ENCODE measurements at places on chromosomes 12 and 14. TPM values are rescaled to one million over a fixed set of nuclear protein-coding genes. Genes with fewer than 3 reads are reported as not detected.

The SERPINA9 gene
- not detected for total RNA-seq

The KCNA5 gene
- total RNA-seq = not detected

The WNT5B gene
- 0.44 TPM for total RNA-seq

The RIMKLB gene
- 34.4 TPM for total RNA-seq

The C1S gene
- total RNA-seq = 11.5 TPM

The TMEM119 gene
- total RNA-seq = not detected

The EFS gene
- not detected for total RNA-seq

The ASIC1 gene
- 1.3 TPM for total RNA-seq

The MMP19 gene
- total RNA-seq = 3.3 TPM

The PPFIA2 gene
- total RNA-seq = 2.2 TPM

The RAD9B gene
- 1.0 TPM for total RNA-seq

The NDRG2 gene
- 0.81 TPM for total RNA-seq

The SPIC gene
- total RNA-seq = not detected

The ALDH2 gene
- not detected for total RNA-seq

The HOXC12 gene
- total RNA-seq = not detected

The IKZF4 gene
- total RNA-seq = 3.4 TPM

The PCED1B gene
- 5.1 TPM for total RNA-seq

- peak overlapping the region; percentile 40 for H3K4me3 ChIP-seq
- DNase-seq = peak; percentile 69
- H3K36me3 ChIP-seq = no peaks in the 10 kb centered on the region
Observed at GRCh38 chr12:49503674-49504180, 35.1 kb upstream of the KCNH3 start.

- H3K27me3 ChIP-seq = no peaks in the 10 kb centered on the region
- H3K27ac ChIP-seq = no peak overlapping the region
- H3K36me3 ChIP-seq = no peaks in the 10 kb centered on the region
- no peak overlapping the region for H3K4me3 ChIP-seq
Observed at GRCh38 chr12:28145216-28145615, 45.0 kb upstream of the CCDC91 start.

DNA sequence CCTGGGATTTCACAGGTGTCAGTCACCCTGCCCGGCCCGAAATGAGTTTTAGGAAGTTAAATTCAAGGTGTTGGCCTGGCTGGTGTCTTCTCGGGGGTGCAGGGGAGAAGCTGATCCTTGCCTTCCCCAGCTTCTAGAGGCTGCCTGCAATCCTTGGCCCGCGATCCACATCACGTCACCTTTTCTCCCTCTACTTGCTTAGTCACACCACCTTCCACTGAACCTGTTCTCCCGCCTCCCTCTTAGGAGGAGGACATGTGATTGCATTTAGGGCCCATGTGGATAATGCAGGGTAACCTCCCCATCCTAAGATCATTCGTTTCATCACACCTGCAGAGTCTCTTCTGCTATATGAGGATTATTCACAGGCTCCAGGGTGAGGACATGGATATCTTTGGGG is 25.4 kb upstream of the ATXN2 start:
- H3K4me3 ChIP-seq = no peak overlapping the region
- H3K27me3 ChIP-seq = no peaks in the 10 kb centered on the region
- peak; percentile 65 for DNase-seq
- peaks cover 5% of the 10 kb centered on the region for H3K4me1 ChIP-seq
- H3K27ac ChIP-seq = no peak overlapping the region

- no peaks in the 10 kb centered on the region for H3K36me3 ChIP-seq
- no peak for DNase-seq
- H3K27ac ChIP-seq = no peak overlapping the region
- peaks cover 39% of the 10 kb centered on the region for H3K4me1 ChIP-seq
- no peak overlapping the region for H3K4me3 ChIP-seq
- H3K27me3 ChIP-seq = no peaks in the 10 kb centered on the region
Observed at GRCh38 chr12:124772289-124773170, 91.1 kb downstream of the SCARB1 start.

GRCh38 chr12:14991069-14991468 is 18.2 kb downstream of the PDE6H start:
- no peaks in the 10 kb centered on the region for H3K36me3 ChIP-seq
- no peak overlapping the region for H3K27ac ChIP-seq
- no peaks in the 10 kb centered on the region for H3K27me3 ChIP-seq
- DNase-seq = no peak

DNA sequence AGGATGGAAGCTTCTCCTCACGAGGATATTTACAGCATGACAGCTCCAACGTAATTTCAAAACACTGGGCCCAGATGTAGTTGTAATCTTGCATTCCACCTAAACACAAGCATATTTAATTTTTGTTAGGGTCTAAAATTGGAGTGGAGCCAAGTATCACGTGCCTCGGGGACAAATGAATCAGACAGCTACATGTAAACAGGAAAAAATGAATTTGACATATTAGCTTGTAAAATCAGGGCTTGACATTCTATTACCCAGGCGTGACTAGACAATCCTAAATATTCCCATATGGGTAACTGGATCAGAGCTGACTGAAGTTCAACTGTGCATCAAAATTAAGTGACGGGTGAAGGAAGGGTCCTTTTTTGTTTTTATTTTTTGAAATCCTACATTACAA is 59.0 kb downstream of the MDM2 start:
- DNase-seq = no peak
- no peak overlapping the region for H3K4me3 ChIP-seq
- no peaks in the 10 kb centered on the region for H3K27me3 ChIP-seq
- H3K36me3 ChIP-seq = peaks cover 22% of the 10 kb centered on the region

GRCh38 chr12:68432622-68433021 is 100.5 kb upstream of the MDM1 start:
- no peak overlapping the region for H3K27ac ChIP-seq
- no peaks in the 10 kb centered on the region for H3K4me1 ChIP-seq
- no peaks in the 10 kb centered on the region for H3K36me3 ChIP-seq
- H3K4me3 ChIP-seq = no peak overlapping the region
- no peaks in the 10 kb centered on the region for H3K27me3 ChIP-seq

- no peak overlapping the region for H3K27ac ChIP-seq
- H3K27me3 ChIP-seq = no peaks in the 10 kb centered on the region
- H3K4me1 ChIP-seq = peaks cover 57% of the 10 kb centered on the region
- no peaks in the 10 kb centered on the region for H3K36me3 ChIP-seq
- DNase-seq = no peak
Observed at GRCh38 chr12:57896115-57896433, 45.3 kb upstream of the ATP23 start.

GRCh38 chr14:60276347-60276746 is 27.3 kb downstream of the PPM1A start:
- H3K27me3 ChIP-seq = no peaks in the 10 kb centered on the region
- H3K27ac ChIP-seq = no peak overlapping the region
- H3K4me3 ChIP-seq = no peak overlapping the region
- DNase-seq = no peak
- H3K4me1 ChIP-seq = peaks cover 22% of the 10 kb centered on the region
- no peaks in the 10 kb centered on the region for H3K36me3 ChIP-seq

GRCh38 chr12:8519171-8519570 is 5.9 kb downstream of the CLEC4D start:
- no peaks in the 10 kb centered on the region for H3K36me3 ChIP-seq
- H3K27me3 ChIP-seq = peaks cover 51% of the 10 kb centered on the region
- H3K4me1 ChIP-seq = no peaks in the 10 kb centered on the region

DNA sequence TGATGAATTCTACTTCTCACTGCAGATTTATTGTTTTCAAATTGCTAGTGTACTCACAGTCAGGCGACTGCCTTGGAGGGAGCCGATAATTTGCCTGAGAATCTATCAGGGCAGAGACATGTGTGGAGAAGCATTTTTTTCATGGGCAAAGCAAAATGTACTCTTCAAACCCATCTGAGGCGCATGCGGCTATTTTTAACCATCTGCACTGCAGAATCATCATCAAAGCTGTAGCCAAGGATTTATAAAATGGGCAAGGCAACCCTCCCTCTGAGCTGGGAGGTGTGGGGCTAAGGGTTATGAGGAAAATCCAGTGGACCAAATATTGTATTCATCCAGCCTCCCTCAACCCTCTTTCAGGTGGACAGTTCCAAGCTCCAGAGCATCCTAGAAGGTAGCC is 37.7 kb downstream of the BEST3 start:
- H3K27ac ChIP-seq = no peak overlapping the region
- no peak overlapping the region for H3K4me3 ChIP-seq
- no peaks in the 10 kb centered on the region for H3K36me3 ChIP-seq
- DNase-seq = no peak
- no peaks in the 10 kb centered on the region for H3K27me3 ChIP-seq
- H3K4me1 ChIP-seq = peaks cover 1% of the 10 kb centered on the region

- no peaks in the 10 kb centered on the region for H3K36me3 ChIP-seq
- no peak overlapping the region for H3K4me3 ChIP-seq
- DNase-seq = no peak
- H3K4me1 ChIP-seq = peaks cover 8% of the 10 kb centered on the region
Observed at GRCh38 chr12:122185079-122185478, 2.2 kb downstream of the LRRC43 start.

GRCh38 chr14:28784096-28785048 is 17.8 kb downstream of the FOXG1 start:
- no peaks in the 10 kb centered on the region for H3K4me1 ChIP-seq
- no peaks in the 10 kb centered on the region for H3K36me3 ChIP-seq
- no peak for DNase-seq
- peaks cover 100% of the 10 kb centered on the region for H3K27me3 ChIP-seq
- H3K27ac ChIP-seq = no peak overlapping the region

DNA sequence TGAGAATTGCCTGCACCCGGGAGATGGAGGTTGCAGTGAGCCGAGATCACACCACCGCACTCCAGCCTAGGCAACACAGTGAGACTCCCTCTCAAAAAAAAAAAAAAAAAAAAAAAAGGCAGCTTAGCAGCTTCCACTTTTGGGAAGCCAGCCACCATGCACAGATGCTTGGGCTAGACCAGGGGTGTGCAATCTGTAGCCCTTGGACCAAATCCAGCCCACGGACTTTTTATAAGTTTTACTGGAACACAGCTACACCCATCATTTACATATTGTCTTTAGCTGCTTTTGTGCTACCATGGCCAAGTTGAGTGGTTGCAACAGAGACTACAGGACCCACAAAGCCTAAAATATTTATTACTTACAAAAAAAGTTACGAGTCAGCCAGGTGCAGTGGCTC is 6.7 kb downstream of the CIT start:
- peaks cover 7% of the 10 kb centered on the region for H3K36me3 ChIP-seq
- H3K4me1 ChIP-seq = peaks cover 11% of the 10 kb centered on the region
- no peaks in the 10 kb centered on the region for H3K27me3 ChIP-seq
- peak; percentile 80 for DNase-seq
- no peak overlapping the region for H3K4me3 ChIP-seq

DNA sequence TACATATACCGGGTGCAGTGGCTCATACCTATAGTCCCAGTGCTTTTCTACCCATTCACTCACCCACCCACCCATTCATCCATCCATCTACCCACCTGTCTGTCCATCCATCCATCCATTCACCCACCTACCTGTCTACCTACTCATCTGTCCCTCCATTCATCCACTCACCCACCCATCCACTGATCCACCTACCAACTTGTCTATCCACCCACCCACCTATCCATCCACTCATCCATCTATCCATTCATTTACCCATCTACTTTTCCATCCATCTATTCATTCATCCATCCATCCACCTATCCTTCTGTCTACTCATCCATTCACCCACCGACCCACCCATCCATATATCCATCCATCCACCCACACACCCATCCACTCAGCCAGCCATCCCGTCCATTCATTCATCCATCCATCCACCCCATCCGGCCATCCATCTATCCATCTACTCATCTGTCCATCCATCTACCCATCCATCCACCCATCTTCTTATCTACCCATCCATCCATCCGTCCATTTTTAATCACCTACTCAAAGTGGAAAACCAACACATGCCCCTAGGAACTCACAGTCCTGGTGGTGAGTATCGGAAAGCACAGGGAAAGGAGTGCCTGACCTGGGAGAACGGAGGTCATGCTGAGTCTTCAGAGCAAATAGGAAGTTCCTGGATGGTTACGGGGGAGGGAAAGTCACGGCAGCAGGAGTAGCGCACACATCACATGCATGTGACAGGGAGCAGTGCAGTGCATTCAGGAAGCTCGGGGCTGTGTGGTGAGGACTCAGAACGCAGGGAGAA is 20.0 kb downstream of the DDX51 start:
- H3K27me3 ChIP-seq = no peaks in the 10 kb centered on the region
- H3K27ac ChIP-seq = no peak overlapping the region
- peaks cover 52% of the 10 kb centered on the region for H3K36me3 ChIP-seq
- H3K4me3 ChIP-seq = no peak overlapping the region
- no peak for DNase-seq

DNA sequence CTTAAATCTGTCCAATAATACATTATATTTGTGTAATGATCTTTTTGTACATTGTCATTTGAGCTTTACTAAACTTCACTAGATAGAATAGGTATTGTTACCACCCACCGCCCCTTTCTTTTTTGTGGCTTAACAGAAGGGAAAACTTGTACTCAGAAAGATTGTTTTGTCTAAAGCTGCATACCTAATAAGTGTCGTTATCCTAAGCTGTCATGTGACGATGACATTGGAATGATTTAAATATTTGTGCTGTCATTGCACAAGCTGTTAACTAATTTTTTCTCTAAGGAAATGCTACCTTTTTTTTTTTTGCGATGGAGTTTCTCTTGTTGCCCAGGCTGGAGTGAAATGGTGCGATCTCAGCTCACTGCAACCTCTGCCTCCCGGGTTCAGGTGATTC is 3.6 kb downstream of the DIP2B start:
- H3K27ac ChIP-seq = no peak overlapping the region
- H3K4me3 ChIP-seq = no peak overlapping the region
- peaks cover 41% of the 10 kb centered on the region for H3K4me1 ChIP-seq

GRCh38 chr12:122420471-122421162 is 1.9 kb downstream of the CLIP1 start:
- no peak for DNase-seq
- peaks cover 25% of the 10 kb centered on the region for H3K36me3 ChIP-seq
- H3K27me3 ChIP-seq = no peaks in the 10 kb centered on the region
